ENCODE measurements at places on chromosomes 6 and 20. TPM values are rescaled to one million over a fixed set of nuclear protein-coding genes. Genes with fewer than 3 reads are reported as not detected.

Gene PACRG
- not detected for total RNA-seq

Gene OPRL1
- 3.0 TPM for total RNA-seq

Gene UNC5CL
- total RNA-seq, result not detected

Gene RALY
- total RNA-seq, result 29.4 TPM

Gene COL20A1
- 0.05 TPM for total RNA-seq

Gene RIMS1
- total RNA-seq, result 0.89 TPM

Gene BPIFB4
- total RNA-seq, result not detected

Gene POU3F2
- total RNA-seq, result not detected

Gene SLC26A8
- total RNA-seq, result not detected

Gene RAET1L
- not detected for total RNA-seq

Gene TMEM170B
- total RNA-seq, result 1.8 TPM

Gene ITPR3
- 36.3 TPM for total RNA-seq

Gene EPB41L1
- total RNA-seq, result 39.8 TPM

Gene OVOL2
- not detected for total RNA-seq

Gene MUC22
- total RNA-seq, result not detected

Gene PHACTR3
- not detected for total RNA-seq

Gene IL22RA2
- not detected for total RNA-seq

Gene WASF1
- total RNA-seq, result 6.2 TPM

Gene RHAG
- not detected for total RNA-seq

Gene SNAP25
- 5.6 TPM for total RNA-seq

Gene AIF1
- total RNA-seq, result not detected

Gene FOXF2
- total RNA-seq, result under 0.01 TPM

Gene C20orf96
- 4.1 TPM for total RNA-seq

Gene KLC4
- total RNA-seq, result 21.1 TPM

Gene IRAK1BP1
- total RNA-seq, result 3.2 TPM

Gene GGTLC1
- total RNA-seq, result not detected

Gene TRAPPC3L
- total RNA-seq, result not detected

Gene ELOVL4
- total RNA-seq, result 7.1 TPM

Gene PRR18
- total RNA-seq, result not detected

Gene CST5
- not detected for total RNA-seq

Gene NKX2-2
- not detected for total RNA-seq

Gene CCN2
- 176 TPM for total RNA-seq

Gene CLPSL1
- not detected for total RNA-seq

Gene MUC21
- total RNA-seq, result not detected

Gene GSTA3
- not detected for total RNA-seq

Gene CEBPB
- total RNA-seq, result 107 TPM

All from smooth muscle cell of the umbilical artery (primary cell).